ENCODE measurements at places on chromosomes 12 and 14.

GRCh38 chr12:102726686-102727085 is 190.4 kb downstream of the PAH start:
- DNase-seq, result no peak

- no peak for DNase-seq
Measured at GRCh38 chr12:59115995-59116394, 195.7 kb upstream of the LRIG3 start.

GRCh38 chr14:86766469-86766868 is 1226.5 kb downstream of the GALC start:
- DNase-seq, result no peak

GRCh38 chr12:55933799-55934742 is 3.1 kb downstream of the DGKA start:
- peak; percentile 54 for DNase-seq

- DNase-seq, result peak; percentile 38
Measured at GRCh38 chr14:21703357-21704326, 30.0 kb upstream of the OR4E1 start.

DNA sequence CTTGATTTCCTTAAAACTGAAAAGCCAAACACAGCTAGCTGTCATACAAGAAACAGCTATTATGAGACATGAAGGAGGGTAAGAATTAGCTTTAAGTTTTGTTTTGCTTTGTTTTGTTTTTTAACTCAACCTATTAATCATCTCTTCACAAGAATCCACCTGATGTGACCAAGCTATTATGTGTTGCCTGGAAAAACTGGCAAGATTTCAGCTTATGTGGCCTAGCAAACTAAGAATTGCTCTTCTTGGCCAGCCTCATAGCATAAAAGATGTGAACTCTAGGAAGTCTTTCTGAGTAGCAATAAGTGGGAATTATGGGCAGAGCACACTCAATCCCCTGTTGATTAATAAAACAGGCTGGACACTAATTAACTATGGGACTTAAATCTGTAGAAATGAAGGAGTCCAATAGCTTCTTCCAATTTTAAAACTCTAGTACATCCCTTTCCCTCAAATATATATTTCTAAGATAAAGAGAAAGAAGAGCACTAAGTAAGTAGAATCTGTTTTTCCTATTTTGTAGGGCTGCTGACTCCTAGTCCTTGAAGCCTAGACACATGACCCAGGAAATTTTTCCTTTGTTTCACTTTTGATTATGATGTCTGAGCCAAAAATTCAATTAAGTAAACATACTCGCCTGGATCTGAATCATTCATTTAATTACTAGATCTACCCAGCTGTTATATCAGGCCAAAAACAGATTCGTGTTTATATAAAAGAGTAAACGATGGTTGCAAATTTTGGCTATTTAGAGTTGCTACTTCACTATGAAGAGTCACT is 75.7 kb downstream of the GTF2A1 start:
- DNase-seq, result no peak

DNA sequence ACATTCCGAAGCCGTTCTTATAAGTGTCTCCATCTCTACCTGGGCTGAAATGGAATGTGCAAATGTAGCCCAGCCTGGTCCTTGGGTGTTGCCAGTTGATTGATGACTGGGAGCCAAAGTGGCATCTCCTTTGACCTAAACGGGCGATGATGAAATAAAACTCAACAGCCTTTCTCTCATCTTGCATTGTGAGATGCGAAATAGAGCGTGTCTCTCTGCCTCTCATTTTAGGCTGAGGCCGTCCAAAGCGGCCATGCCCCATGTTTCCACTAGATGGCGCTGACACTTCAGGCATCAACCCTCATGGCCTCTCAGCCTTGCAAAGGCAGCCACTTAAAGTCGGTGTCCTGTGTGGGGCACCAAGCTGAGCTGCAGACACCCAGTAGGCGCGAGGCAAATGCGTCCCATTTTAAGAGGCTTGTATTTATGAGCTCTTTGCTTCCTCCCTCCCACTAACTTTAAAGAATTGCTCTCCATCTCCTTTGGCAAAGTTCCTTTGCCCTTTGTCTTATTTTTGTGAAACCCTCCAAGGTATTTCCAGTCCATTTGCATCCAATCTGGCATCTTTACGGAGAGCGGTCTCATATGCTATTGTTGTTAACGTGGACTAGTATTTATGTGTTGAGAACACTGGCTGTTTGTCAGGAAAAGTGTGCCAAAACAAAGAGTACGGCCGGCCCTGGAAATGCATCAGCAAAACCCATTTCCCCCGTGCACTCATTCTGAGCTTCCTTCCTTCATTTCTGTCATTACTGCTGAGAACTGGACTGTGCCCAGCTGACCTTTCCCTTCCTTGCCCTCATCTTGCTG is 25.0 kb downstream of the GPRC5A start:
- DNase-seq, result peak; percentile 85

- no peak for DNase-seq
Measured at GRCh38 chr14:98594156-98594555, 677.8 kb downstream of the BCL11B start.

DNA sequence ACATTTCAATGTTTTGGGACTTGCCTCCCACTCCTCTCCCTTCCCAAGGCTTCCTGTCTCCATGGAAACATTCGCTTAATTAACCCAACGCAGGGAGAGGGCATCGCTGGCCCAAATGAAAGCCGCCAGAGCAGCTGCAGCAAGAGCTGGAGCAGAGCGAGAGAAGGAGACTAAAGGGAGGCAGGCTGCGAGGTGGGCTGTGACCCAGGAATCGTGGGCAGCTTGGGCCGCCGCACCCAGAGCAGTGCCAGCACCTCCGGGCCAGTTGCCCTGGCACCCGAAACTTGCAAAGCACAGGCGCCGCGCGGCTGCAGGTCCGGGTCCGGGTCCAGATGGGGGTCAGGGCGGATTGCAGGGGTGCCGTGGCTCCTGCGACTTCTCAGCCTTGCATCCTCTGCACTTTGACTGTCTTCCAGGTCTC is 43.5 kb upstream of the PTPRQ start:
- no peak for DNase-seq

DNA sequence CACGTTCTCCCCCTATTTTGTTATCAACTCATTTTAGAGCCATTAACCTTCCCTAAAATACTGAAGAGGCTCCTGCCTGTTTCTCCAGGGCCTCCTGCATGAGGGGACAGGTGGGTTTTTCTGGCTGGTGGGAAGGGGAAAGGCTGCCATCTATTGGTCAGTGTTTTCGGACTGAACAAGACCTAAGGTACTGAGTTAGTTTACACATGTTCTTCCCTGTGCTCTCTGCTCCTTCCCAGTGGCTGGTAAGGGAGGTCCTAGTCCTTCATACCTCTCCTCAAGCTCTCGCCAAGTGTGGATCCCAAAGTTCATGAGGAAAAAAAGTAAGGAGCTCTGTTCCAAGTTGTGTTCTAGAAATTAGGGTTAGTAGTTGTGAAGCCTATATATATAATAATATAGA is 357.5 kb downstream of the FSCB start:
- DNase-seq, result peak; percentile 49

DNA sequence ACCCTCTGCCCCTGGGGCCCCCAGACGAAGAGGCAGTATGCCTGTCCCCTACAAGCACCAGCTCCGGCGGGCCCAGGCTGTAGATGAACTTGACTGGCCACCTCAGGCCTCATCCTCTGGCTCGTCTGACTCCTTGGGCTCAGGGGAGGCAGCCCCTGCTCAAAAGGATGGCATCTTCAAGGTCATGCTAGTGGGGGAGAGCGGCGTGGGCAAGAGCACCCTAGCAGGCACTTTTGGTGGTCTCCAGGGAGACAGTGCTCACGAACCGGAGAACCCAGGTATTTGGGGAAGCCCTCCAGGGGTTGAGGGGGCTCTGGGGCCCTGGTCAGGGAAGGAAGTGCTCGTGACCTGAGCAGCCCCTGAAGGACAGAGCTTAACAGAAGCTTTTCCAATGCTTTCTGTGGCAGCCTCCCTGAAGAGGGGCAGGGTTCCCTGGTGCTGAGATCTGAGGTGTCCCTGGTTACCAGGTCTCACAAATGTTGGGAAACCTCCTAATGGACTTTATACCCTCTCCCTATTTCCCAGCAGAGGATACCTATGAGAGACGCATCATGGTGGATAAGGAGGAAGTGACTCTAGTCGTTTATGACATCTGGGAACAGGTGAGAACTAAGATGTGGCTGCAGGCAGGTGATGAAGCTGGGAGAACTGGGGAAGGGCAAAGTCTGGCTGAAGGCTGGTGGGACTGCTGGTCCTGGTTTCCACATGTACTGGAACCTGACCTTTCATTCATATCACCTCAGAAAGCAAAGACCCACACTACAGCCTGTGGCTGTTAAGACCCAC is 1.9 kb downstream of the REM2 start:
- no peak for DNase-seq

DNA sequence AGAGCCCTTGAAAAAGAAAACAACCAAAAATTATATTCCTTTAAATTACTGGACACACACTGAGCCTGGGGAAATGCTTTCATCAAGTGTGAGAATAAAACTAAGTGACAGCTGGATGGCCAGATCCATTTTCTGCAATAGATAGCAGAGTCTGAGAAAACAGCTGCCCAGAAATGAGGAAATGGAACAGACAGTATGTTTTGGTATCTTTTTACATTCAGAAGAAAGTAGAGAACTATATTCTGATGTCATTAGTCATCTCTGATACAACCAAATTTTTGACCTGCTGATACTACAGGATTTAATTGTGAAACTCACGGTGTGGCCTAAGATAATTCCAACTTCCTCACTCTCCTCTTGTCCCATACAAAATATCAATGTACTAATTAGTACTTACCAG is 78.2 kb downstream of the HMGA2 start:
- peak; percentile 39 for DNase-seq

- DNase-seq, result no peak
Measured at GRCh38 chr12:71763677-71764379, 9.2 kb downstream of the RAB21 start.

GRCh38 chr12:75269209-75269608 is 59.6 kb upstream of the KCNC2 start:
- no peak for DNase-seq

- DNase-seq, result no peak
Measured at GRCh38 chr12:114123108-114123507, 157.0 kb upstream of the RBM19 start.

GRCh38 chr12:130716969-130717366 is 869 bp upstream of the RIMBP2 start:
- no peak for DNase-seq
